ENCODE measurements at places on chromosomes 4 and X.

- no peak for DNase-seq
Observed at GRCh38 chrX:52988985-52989917, 30.9 kb upstream of the FAM156A start.

GRCh38 chr4:73170518-73171198, 87.9 kb downstream of the ANKRD17 start:
- no peak for DNase-seq

- no peak for DNase-seq
Observed at GRCh38 chr4:1427010-1427409, 20.8 kb upstream of the NKX1-1 start.

DNA sequence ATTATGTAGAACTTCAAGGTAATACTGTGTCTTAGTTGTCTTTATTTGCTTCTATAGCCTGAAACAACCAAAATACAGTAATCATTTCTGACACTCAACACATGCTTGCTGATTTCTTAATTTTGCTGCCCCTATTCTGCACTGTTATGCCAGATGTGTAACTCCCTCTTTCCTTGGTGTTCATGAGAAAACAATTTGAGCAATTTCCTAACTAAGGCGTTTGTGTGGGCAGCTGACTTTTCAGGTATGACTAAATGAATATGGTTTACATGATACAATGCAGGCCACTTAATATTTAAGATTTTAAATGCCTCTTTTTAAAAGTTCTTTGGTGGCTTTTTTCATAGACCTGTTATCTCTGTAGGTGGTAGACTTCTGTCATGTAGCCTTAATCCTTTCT, 46.1 kb upstream of the CENPE start:
- DNase-seq, result peak; percentile 39

GRCh38 chr4:88531549-88531948, 8.0 kb upstream of the PYURF start:
- no peak for DNase-seq

GRCh38 chr4:142719854-142720541, 126.1 kb downstream of the INPP4B start:
- DNase-seq, result no peak

DNA sequence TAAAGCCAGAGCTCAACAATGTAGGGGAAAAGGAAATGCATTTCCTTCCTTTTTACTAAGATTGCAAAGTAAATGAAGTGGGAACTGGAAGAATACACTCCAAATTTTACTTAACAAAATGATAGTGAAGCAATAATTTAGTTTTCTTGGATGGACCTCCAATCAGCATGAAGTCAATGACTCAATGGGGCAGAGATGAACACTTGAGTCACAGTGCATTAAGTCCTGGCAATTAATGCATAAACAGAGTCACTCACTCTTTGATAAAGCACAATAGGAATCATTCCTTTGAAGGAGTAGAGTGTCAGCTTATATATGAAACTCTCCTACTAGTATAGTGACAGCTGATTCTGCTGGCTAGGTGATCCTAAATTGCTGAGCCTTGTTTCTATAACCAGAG, 66.7 kb upstream of the FRAS1 start:
- no peak for DNase-seq
